Hematopoietic multipotent progenitor cell treated with erythropoietin and hydrocortisone succinate and interleukin-3 and kit ligand, for 17 days (in vitro differentiated cells): ENCODE measurements at places on chromosomes 12 and 14.

DNA sequence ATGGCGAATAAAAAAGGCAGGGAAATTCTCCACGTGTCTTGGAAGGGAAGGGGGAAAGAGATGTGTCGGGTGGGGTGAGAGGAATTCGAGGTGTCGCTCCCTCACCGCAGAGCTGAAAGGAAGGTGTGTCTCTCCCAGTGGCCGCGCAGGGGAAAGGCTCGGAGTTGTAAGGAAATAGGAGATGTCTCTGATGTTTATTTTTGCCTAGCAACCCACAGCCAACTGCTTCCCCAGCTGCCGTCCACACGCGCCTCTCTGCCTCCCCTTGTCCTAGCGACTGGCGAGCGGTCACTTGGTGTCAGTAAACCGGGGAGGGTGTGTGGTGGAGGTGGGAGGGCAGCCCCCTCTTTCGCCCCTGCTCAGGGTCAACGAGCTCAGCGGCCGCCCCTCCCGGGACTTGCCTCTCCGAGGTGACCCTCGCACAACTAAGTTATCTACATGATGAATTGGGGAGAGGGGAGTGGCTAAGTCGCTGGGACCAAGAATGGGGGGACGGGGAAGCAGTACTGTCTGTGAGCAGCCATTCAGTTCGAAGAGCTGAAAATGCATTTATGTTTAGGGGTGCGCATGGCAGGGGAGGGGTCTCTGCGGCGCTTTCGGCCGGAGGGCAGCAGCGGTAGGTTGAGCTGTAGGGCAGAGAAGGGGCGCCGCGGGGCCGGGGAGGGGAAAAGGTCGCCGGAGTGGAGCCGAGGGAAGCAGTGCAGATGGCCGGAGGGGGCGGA lies 585 bp upstream of the DYRK2 start:
- no peak for DNase-seq

GRCh38 chr12:78494911-78495310 lies 369.7 kb upstream of the SYT1 start:
- no peak for DNase-seq

DNA sequence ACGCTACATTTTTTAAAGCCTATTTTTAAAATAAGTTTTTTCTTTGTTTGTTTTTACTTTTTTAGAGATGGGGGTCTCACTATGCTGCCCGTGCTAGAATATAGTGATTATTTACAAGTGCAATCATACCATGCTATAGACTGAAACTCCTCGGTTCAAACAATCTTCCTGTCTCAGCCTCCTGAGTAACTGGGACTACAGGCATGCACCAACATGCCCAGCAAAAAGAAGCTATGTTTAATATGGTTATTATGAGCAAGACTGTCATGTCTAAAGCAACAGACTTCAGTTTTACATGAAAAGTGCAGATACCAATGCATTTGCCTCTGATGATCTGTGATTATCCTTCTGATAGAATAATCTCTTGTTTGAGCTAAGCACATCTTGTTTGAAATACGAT lies 45.6 kb upstream of the SGPP1 start:
- DNase-seq: no peak

DNA sequence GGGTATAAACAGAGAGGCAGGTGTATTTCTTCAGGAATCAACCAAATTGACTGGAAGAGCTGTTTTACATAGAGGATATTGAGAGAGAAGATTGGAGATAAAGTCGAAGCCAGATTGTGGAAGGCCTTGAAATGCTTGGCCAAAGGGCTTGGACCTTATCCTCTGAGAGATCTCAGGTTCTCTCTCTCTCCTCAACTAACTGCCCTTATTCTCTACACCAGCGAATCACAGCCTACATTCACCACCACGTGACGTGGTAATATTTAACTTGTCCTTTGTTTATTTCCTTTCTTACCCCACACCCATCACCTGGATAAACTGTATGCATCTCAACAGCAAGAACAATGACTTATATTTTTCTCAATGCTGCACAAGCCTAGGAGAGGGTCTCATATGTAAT lies 207.4 kb downstream of the EFCAB11 start:
- DNase-seq: no peak

DNA sequence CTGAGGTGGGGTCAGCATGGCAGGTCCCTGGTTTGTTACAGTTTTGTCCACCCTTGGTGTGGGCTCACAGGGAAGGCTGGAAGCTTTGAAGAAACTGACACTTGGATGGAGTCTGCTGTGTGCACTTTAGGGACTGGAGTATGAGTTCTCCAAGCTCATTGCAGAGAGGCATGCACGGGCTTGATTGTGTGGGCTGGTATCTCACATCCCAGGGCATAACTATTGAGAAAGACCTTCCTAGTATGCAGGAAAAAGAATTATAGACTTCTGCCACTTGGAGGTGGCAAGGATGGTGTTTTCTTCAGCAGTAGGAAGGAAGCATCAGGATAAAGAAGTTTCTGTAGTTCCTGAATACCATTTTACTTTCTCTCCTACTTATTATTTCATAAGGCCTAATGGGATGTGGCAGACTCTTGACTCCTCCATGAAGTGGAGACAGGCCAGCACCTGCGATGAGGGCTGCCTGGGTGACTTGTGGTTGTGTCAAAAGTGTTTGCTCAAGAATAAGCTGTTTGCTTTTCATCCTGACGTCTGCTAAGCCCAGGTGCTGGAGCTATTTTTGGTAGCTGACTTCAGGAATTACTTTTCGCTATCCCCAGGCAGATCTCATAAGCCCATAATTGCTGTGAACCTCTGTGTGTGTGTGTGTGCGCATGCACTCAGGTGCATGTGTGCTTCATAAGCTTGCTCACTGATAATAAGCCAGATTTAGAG lies 125.8 kb downstream of the KTN1 start:
- DNase-seq: no peak

DNA sequence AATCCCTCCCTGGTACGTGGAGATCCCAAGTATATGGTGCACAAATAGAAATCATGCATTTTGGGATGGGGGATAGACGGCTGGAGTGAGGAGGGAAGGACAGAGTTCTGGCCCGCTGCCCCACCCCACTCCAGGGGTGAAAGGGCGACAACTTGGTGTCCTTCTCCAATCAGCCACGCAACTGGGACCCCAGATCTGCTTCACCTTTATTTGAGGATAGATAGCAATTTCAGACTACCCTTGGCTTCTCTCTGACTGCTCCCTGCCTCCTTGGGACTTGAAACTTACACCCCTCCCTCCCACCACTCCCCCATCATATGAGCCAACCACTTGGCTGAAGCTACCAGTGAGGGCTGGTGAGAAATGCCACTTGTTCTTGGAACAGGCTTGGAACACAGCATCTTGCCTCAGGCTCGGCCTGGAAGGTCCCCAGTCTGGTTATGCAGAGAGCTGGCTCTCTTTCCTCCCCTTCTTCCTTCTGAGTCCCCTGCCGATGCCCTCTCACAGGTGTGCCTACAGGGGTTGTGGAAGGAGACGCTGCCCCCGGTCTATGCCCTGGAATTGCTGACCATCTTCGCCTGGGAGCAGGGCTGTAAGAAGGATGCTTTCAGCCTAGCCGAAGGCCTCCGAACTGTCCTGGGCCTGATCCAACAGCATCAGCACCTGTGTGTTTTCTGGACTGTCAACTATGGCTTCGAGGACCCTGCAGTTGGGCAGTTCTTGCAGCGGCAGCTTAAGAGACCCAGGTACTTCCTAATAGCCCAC lies 8.1 kb downstream of the OAS3 start:
- no peak for DNase-seq

DNA sequence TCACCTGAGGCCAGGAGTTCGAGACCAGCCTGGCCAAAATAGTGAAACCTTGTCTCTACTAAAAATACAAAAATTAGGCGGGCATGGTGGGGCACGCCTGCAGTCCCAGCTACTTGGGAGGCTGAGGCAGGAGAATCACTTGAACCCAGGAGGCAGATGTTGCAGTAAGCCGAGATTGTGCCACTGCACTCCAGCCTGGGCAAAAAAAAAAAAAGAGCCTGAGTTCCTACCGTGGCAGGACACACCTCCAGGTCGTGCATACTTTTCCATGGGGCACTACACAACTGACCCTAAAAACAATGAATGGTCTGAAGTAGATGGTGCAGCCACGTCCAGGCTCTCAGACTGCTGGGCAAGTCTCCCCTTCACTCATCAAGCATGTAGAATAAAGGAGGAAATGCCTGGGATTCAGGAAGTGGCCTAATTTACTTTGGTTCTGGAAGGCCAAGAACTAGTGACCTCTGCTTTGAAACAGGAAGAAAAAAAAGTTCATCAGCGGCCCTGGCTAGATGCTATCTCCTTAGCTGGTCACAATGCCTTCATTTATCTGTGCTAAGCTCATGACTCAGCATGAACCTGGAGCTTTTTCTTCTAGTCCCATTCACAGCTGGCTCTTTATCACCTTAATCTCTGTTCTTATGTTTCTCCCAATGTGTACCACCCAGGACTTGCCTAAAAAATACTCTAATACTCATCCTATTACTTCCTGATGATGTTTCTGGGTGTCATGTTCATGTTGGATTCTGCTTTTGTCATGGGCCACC lies 55.8 kb upstream of the OR6J1 start:
- DNase-seq: no peak

- DNase-seq: no peak
Measured at GRCh38 chr12:13661005-13661887, 320.2 kb downstream of the GRIN2B start.

GRCh38 chr12:52433501-52434080 lies 580 bp downstream of the KRT75 start:
- DNase-seq: no peak

DNA sequence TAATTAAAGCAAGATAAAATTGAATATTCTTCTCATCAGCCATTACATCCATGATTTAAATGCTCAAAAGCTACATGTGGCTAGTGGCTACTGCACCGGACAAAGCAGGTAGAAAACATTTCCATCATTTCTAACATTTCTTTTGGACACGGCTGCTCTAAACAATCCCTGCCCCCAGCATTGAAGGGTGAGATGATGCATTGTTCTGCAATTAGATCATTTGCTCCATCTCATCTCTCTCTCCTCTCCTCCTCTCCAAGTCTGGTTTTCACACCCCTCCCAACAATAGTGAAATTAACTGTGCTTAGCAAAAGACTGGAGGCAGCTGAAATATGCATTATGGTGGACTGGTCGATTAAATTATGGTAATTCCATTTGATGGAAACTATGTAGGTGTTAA lies 288.5 kb downstream of the KSR2 start:
- DNase-seq: no peak

DNA sequence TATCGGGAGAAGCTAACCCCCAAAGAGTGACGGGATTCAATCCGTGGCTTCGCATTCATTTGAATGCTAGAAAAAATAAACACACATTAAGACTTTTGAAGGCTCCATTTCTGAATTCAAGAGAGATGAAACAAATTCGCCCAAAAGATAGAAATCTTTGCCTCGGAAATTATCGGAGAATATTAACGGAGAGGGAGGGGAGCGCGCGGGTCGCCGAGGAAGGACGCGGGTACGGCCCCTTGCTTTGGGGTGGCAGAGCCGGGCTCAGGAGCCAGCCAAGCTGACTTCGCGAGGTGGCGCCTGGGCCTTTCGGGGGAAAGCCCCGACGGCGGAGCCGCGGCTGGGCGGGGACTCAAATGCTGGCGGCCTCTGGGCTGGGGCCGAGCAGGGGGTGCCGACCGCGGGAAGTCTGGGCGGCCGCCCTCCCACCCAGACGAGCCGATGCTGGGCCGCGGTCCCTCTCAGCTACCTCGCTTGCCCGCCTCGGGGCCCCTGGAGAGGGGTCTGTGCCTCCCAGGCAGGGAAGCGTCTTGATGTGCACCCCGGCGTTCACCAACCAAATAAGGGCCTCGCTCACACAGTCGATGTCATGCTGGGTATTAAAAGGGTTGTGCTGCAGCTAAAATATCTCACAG lies 14.7 kb downstream of the NKX2-1 start:
- DNase-seq: no peak

DNA sequence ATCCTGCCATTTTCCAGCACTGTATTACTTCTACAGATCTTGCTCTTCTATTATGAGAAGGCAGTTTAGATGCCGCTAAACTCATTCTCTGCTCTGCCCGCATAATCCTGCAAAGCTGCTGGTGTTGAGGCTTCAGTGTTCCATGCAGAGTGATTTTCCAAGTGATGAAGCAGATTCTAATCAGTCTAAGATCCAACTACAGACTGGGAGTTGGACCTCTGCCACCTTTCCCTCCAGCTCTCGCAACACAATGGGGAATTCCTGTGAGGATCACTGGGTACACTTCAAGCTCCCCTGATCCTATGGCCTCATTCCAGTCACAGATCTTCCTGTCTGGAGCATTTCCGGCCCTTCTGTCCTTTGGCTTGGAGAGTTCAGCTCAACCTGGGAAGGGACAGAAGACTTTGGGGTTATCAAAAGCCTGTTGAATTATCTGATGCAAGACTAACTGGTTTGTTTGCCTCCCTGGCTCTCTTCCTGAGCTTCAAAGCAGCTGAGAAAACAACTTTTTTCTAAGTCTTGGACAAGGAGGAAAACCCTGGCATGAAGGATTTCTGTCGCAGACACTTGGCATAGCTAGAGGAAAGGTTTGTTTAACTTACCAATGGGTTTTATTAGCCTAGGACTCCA lies 333.9 kb downstream of the ZFP36L1 start:
- DNase-seq: no peak
